ENCODE measurements at places on chromosomes 16 and 17. TPM values are rescaled to one million over a fixed set of nuclear protein-coding genes. Genes with fewer than 3 reads are reported as not detected.

DNA sequence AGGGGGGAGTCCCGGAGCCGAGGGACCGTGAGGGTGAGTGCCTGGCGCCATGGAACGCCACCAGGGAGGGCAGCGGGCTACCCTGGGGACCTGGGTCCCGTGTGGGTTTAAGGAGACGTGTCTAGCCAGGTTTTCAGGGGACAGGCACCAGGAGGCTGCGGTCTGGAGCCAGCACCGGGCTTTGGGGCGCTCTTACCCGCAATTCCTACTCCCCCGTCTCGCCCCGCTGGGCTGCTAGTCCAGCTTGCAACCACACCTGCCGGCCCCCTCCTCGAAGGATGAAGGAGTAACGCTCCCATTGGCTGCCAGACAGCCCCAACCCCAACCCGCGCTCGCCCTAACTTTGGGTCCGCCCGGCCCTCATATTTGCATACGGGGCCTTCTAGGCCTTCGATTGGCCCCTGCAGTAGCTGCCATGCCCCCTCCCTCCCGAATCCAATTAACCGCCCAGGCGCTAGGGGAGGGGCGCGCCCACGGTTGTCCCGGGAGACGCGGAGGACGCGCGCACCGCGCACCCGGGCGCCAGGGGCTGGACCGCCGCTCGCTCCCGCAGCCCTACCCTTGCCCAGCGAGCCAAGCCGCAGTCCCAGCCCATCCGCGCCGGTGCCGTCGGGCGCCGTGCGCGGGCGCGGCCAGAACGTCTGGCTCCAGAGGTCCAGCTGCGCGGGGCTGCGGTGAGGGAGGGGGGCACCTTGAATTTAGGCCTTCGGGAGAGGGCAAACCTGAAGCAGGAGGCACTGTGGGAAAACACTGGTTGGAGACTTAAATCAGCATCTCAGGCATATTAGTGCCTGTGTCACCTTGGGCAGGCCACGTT is at the start of gene TTLL6:
TSS of gene TTLL6 (minus strand) at position 456 of the 817 bp plus-strand sequence. CDS start at position 299, 157 bp downstream.
- peak within 1 kb of the TSS; percentile 3 for H3K4me3 ChIP-seq
- no peaks in the 10 kb centered on the region for H3K36me3 ChIP-seq
- peaks cover 16% of the 10 kb centered on the region for H3K4me1 ChIP-seq
- DNase-seq: peak; percentile 66
- peaks cover 8% of the 10 kb centered on the region for H3K27me3 ChIP-seq
- H3K27ac ChIP-seq: no peak within 1 kb of the TSS

- peaks cover 8% of the 10 kb centered on the region for H3K27me3 ChIP-seq
- no peak overlapping the region for H3K4me3 ChIP-seq
- no peaks in the 10 kb centered on the region for H3K36me3 ChIP-seq
- no peaks in the 10 kb centered on the region for H3K4me1 ChIP-seq
- no peak overlapping the region for H3K27ac ChIP-seq
- no peak for DNase-seq
These were observed 46.9 kb upstream of the TAC4 start for GRCh38 chr17:49894761-49895160.

DNA sequence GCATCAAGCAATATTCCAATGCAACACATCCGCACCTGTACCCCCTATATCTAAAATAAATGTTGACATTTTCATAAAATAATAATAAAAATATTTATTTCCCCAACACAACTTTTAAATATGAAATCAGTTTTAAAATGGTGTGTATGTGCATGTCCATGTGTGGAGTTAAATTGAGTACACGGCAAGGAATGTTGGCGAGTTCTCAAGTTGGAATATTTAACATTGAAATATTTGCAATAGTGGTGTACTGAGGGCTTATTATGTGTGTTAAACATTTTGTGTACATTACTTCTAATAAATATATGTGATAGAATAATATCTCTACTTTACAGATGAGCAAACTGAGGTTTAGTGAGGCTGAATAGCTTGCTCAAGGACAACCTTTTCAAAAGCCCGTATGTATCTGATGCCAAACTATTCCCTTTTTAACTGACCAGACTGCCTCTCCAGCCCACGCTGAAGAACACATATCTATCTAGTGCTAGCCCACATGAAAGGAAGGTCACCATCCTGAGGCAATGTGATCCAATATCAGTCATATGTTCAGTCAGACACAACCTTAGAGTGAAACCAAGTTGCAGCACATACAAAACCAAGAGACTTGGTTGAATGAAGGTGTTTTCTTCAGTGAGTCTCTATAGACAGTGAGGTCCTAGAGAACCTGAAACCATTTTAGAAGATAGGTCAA is 192.2 kb upstream of the CDH11 start:
- no peak overlapping the region for H3K27ac ChIP-seq
- DNase-seq: no peak
- H3K36me3 ChIP-seq: no peaks in the 10 kb centered on the region
- no peaks in the 10 kb centered on the region for H3K4me1 ChIP-seq

GRCh38 chr16:81035398-81035974 is at the start of gene ATMIN:
Gene ATMIN, plus strand, starts transcription at chr16:81035842. Its CDS starts 29 bp downstream, at chr16:81035871.
- peaks cover 15% of the 10 kb centered on the region for H3K4me1 ChIP-seq
- H3K27ac ChIP-seq: no peak within 1 kb of the TSS
- no peaks in the 10 kb centered on the region for H3K27me3 ChIP-seq
- no peaks in the 10 kb centered on the region for H3K36me3 ChIP-seq

The ZG16 gene
- not detected for total RNA-seq

All from natural killer cell (primary cell).